ENCODE measurements at places on chromosomes 2 and 18.

- no peak for DNase-seq
Observed at GRCh38 chr2:41647468-41648050, 400.3 kb upstream of the PKDCC start.

DNA sequence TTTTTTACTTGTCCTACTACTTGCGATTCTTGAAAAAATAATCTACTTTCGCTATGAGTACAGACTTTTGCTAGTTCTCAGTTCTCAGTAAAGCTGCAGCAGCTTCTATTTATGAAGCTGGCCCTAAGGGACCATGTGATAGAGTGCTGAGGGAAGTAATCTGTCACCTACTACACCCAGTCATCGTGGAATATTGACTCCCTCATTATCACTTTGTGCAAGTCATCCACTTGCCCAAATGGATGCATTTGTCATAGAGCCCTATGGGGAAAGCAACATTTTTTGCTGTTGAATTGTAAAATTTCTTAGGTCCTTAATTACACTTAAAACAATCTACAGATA is 1919.8 kb downstream of the SUCLG1 start:
- DNase-seq = no peak

DNA sequence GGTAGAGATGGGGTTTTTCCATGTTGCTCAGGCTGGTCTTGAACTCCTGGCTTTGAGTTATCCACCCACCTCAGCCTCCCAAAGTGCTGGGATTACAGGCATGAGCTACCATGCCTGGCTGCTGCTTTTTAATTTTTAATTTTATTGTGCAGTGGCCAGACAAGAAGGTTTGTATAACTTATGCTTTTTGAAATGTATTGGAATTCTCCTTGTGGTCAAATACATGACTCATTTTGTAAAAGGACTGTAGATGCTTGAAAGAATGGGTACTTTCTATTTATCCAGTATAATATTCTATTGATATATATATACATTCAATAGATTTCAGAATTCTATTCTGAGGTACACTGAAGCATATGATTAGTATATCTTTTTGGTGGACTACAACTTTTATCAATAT is 82.6 kb upstream of the ST3GAL5 start:
- DNase-seq = no peak

DNA sequence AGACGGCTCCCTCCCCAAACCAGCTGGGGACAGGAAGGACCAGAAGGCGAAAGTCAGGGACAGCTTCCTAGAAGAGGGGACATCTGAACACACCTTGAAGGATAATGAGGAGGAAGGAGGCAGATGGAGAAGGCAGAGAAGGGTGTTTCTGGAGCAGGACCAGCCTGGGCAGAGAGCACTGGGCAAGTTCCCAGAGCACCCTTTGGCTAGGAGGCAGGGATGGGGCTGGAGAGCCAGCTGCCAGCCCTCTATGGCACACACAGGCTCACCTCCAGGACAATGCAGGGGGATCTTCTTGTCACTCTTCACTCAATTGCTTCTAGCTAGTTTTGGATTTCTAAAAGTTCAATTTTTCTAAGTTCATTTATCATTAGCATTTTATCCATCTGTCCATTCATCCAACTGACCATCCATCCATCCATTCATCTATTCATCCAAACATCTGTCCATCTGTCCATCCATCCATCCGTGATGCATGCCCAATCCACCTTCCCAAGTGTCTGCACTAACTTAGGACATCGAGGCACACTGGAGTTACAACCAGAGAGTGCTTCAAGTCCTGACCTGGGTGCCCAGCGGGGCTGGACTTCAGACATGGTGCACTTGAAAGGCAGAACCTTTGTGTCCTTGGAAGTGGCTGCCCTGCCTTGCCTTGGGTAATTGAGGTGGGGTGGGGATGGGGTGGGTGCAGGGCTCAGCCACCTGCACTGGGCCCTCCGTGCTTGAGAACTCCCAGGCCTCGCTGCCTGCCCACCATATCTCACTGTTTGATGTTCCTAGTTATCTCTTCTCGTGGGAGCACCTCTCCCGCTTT is 42.5 kb downstream of the INHBB start:
- DNase-seq = no peak

DNA sequence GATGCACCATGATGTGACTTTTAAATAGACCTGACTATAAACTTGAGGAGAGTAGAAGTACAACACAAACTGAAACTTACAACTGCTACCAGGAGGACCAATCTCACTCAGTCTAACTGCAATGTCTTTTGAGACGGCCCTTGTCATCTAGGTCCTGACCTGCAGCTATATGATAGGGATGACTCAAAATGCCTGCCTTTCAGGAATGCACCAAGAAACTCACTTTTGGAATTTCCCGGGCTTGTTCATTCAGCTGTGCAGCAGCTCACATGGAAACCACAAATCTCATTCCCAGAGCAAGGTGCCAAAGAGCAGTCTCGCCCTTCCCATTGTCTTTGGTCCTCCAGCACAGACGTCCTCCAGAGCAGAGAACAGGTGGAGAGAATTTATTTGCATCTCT is 113.7 kb downstream of the SPOPL start:
- no peak for DNase-seq

GRCh38 chr2:220510668-220511067 is 883.2 kb downstream of the SLC4A3 start:
- DNase-seq = no peak

DNA sequence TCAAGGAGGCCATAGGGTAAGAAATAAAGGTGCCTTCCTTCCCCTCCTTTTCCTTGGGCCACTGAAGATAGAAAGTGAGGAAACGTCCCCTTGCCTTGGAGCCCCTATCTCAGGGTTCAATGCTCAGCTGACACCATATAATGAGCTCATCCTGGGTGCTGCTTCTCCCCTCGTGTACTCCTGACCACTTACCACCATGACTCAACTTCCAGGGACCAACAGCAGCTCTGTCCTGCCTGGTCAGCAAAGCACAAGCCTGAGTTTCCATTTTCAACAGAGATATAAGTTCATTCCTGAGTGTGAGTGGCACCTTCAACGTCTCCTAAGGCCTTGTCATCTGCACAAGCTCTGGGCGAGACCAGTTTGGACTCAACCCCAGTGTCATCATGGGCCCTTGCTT is 151.2 kb downstream of the CAPN13 start:
- no peak for DNase-seq

Data from GM12864 (cell line).